WTC11 (cell line): ENCODE measurements at places on chromosomes 13 and 19. TPM values are rescaled to one million over a fixed set of nuclear protein-coding genes. Genes with fewer than 3 reads are reported as not detected.

GRCh38 chr13:53694814-53695532, 666.4 kb downstream of the OLFM4 start:
- no peak overlapping the region for H3K4me3 ChIP-seq
- DNase-seq: no peak
- peaks cover 6% of the 10 kb centered on the region for H3K36me3 ChIP-seq
- H3K4me1 ChIP-seq: peaks cover 33% of the 10 kb centered on the region

DNA sequence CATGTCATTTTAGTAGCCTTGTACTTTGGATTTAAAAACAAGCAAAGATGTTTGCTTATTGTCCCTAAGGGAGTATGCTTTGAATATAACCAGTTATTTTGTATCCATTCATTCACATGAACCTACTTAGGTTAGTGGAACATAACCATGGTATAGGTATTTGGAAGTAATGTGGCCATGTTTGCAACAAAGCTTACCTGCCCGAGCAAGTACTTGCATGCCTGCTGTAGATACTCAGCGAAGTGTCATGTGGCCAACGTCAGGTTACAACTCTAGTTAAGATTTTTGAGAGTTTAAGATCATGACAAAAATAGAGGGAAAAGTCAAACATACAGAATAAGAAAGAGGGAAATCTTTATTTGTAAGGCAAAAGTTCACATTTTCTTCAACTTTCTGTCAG, 57.2 kb downstream of the COG6 start:
- no peak overlapping the region for H3K27ac ChIP-seq
- no peaks in the 10 kb centered on the region for H3K27me3 ChIP-seq
- peaks cover 24% of the 10 kb centered on the region for H3K36me3 ChIP-seq
- no peak for DNase-seq
- H3K4me1 ChIP-seq: no peaks in the 10 kb centered on the region

Gene IGSF23
- total RNA-seq: not detected in 3 replicates

Gene ZNF534
- 0.23 to 0.42 TPM (median 0.37 TPM) in 3 replicates for total RNA-seq

Gene OLFM4
- 0.09 to 0.17 TPM (median 0.14 TPM) in 3 replicates for total RNA-seq

- DNase-seq: no peak
- H3K36me3 ChIP-seq: no peaks in the 10 kb centered on the region
- H3K4me3 ChIP-seq: no peak overlapping the region
- H3K27me3 ChIP-seq: no peaks in the 10 kb centered on the region
These were observed 391.7 kb upstream of the SGCG start for GRCh38 chr13:22789027-22789593.

GRCh38 chr19:4967738-4968461, 1.0 kb upstream of the KDM4B start:
- DNase-seq: no peak
- peak overlapping the region; percentile 8; the same call in 1 of the 2 replicates for H3K27ac ChIP-seq
- H3K27me3 ChIP-seq: no peaks in the 10 kb centered on the region

Gene KBTBD6
- total RNA-seq: 9.2 to 10.3 TPM (median 10.2 TPM) in 3 replicates

GRCh38 chr19:15177269-15178116, 23.3 kb downstream of the NOTCH3 start:
- H3K27me3 ChIP-seq: no peaks in the 10 kb centered on the region
- H3K4me1 ChIP-seq: peaks cover 13% of the 10 kb centered on the region

GRCh38 chr19:45753548-45753947, 15.5 kb downstream of the SIX5 start:
- peaks cover 3% of the 10 kb centered on the region for H3K4me1 ChIP-seq
- peaks cover 12% of the 10 kb centered on the region for H3K27me3 ChIP-seq
- peak; percentile 73 for DNase-seq
- H3K4me3 ChIP-seq: no peak overlapping the region
- H3K27ac ChIP-seq: no peak overlapping the region

- H3K36me3 ChIP-seq: peaks cover 40% of the 10 kb centered on the region
- peaks cover 12% of the 10 kb centered on the region for H3K4me1 ChIP-seq
- no peak overlapping the region for H3K27ac ChIP-seq
- no peaks in the 10 kb centered on the region for H3K27me3 ChIP-seq
- H3K4me3 ChIP-seq: no peak overlapping the region
- no peak for DNase-seq
These were observed 46.4 kb downstream of the CERS4 start for GRCh38 chr19:8255426-8256125.

Gene RUBCNL
- 1.9 to 2.1 TPM (median 1.9 TPM) in 3 replicates for total RNA-seq

Gene PEAK3
- total RNA-seq: not detected in 3 replicates

DNA sequence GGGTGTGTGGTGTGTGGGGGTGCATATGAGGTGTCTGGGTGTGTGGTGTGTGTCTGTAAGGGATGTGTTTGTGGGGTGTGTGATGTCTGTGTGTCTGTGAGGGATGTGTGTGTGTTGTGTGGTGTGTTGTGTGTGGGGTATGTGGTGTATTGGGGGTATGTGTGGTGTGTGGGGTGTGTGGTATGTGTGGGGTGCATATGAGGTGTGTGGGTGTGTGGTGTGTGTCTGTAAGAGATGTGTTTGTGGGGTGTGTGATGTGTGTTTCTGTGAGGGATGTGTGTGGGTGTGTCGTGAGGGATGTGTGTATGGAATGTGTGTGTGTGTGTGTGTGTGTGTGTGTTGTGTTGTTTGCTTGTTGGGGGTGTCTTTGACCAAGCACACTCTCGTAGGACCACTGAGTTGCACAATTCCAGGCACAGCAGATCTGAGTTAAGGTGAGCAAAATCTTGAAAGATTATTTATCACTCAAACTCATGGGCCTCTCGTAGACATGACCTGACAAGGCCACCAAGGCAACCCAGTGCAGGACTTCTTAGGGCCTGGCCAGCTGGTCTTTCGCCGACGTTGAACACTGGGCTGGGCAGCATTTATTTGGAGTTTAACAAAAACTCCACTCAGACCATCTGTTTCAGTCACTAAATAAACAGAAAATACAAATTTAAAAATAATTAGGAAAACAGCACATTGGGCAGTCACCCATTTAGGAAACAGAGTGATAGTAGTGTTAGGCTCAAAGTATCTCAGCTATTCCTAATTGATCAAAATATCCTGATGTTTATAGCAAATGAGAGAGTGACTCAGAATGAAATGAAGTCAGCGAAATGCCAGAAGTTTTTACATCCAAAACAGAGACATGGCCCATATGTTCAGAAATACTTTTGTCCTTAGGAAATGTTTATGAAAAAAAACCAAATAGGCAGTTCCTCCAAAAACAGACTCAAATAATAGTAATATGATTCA, 301.1 kb downstream of the FGF9 start:
- H3K27ac ChIP-seq: no peak overlapping the region
- H3K4me1 ChIP-seq: peaks cover 11% of the 10 kb centered on the region
- H3K36me3 ChIP-seq: no peaks in the 10 kb centered on the region
- H3K27me3 ChIP-seq: no peaks in the 10 kb centered on the region

GRCh38 chr13:57857945-57858344, 226.4 kb downstream of the PCDH17 start:
- H3K36me3 ChIP-seq: no peaks in the 10 kb centered on the region
- peaks cover 4% of the 10 kb centered on the region; the same call in 1 of the 2 replicates for H3K4me1 ChIP-seq
- DNase-seq: no peak
- no peaks in the 10 kb centered on the region for H3K27me3 ChIP-seq
- H3K27ac ChIP-seq: no peak overlapping the region

DNA sequence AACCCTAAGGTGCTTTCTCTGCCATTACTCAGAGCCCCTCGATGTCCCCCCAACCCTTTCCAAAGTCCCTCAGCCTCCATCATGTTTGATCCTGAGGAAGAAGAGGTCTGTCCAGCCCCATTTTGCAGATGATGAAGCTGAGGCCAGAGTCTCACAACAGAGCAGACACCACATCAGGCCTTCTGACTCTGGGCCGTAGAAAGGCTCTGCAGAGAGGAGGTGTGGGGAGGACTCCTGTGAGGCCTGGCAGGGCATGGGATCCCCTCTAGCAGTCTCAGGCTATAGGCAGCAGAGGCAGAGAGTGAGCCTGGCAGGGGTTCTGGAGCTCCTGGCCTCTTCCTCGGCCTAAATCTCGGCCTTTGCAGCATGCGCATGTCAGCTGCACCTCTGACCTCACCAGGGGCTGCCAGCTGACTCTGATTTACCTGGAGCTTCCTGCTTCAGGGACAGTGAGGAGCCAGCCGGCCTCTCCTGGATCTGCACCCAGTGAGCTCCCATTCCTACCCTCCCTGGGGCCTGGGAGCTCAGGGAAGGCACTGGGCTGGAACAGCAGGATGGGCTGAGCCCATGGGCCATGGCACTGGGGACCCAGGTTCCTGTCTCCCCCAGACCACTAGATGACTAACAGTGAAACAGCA, 41.7 kb upstream of the VSTM2B start:
- H3K4me3 ChIP-seq: no peak overlapping the region
- peaks cover 15% of the 10 kb centered on the region for H3K36me3 ChIP-seq
- DNase-seq: no peak
- H3K27ac ChIP-seq: no peak overlapping the region
- H3K4me1 ChIP-seq: peaks cover 9% of the 10 kb centered on the region

- H3K36me3 ChIP-seq: no peaks in the 10 kb centered on the region
- peaks cover 41% of the 10 kb centered on the region for H3K4me1 ChIP-seq
- no peak overlapping the region for H3K27ac ChIP-seq
- no peak for DNase-seq
These were observed 145.7 kb downstream of the ABCC4 start for GRCh38 chr13:95155504-95155903.
